NCI-H1694 (cell line): ENCODE measurements at places on chromosomes 6 and 20.

DNA sequence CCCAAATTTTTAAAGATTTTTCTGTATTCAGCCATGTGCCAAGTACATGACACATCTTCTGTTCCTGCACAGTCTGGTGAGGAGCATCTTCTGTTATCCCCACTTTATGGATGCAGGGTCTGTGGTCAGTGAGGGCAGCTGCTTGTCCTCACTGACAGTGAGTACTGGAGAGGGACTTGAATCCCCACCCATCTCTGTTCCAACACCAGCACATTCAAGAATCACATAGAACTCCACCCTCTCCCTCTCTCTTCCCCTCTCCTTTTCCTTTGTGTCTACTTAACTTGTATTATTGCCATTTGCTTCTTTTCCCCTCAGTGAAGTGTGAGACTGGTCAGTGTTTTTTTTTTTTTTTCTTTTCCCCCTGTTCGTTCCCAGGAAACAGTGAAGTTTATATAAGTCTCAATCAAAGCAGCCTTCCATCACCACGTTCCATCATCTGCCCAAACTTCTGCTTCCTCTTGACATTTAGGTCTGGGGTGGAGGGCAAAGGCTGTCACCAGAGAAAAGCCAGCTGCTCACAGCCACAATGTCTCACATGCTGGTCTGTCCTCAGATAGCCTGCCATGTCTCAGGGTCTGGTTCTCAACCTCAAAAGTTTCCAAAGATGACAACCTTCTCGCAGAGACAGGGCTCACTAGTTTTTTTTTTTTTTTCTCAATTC is 110.0 kb upstream of the SSTR4 start:
- no peak for DNase-seq

DNA sequence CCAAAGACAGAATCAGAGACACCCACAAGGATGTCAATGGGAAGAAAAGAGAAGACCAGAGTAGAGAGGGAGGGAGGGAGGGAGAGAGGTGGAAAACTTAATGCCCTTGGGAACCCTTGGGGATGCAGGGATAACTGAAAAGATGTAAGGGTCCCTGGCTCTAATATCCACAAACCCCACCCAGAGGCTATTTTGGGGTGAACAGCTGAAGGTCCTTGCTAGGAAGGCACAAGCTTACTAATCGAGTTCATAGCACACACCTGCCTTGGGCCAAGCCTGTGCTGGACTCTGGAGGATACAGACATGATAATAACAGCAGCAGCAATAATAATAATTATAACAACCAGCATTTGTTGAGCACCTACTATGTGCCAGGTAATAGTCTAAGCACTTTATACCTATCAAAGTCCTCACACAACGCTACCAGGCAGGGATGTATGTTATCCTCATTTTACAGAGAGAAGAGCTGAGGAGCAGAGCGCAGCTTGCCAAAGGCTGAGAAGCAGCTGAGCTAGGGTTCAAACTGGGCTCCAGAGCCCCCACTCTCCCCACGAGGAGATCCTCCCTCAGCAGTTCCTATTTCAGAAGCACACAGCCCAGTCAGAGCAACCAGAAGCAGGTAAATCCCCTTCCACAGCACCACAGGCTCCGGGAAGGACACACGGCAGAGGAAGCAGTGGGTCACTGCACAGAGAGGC is 174.2 kb downstream of the ANKRD60 start:
- DNase-seq: no peak

DNA sequence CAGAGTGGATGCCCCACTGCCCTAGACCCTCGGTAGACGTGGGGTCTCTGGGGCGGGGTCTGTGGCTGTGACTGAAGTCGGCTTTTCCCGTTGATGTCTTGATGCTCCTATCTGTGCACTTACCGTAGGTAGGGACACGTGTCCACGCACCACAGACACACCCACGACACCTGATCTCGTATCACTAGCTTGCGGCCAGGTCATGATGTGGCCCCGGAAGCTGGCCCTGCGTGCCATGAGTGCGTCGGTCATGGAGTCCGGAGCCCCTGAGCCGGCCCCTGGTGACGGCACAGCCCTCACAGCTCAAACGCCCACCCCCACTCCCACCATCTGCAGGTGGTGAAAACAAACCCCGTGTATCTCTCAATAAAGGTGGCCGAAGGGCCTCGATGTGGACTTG is 33.9 kb upstream of the MRGBP start:
- no peak for DNase-seq

DNA sequence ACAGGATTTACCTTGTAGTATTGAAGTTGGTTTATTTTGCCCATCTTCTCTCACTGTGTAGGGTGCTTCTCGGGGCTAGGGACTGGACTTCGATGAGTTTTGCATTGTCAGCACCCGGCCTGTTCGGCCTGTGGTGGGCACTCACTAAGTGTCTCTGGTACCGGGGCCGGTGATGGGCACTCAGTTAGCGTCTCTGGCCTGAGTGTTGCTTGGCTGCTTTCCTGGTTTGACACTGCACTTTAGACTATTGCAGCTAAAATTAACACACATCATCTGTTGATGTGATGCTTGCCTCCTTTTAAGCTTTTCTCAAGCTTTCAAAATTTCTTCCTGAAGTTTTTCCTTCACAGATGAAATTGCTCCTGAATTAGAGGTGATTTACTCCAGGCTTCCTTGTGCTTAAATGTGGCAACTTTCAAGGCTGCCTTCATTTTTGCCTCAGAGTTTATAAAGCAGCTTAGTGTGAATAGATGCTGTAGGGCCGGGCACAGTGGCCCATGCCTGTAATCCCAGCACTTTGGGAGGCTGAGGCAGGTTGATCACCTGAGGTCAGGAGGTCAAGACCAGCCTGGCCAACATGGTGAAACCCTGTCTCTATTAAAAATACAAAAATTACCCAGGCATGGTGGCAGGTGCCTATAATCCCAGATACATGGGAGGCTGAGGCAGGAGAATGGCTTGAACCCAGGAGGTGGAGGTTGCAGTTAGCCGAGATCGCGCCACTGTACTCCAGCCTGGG is 41.7 kb upstream of the TULP4 start:
- DNase-seq: no peak

DNA sequence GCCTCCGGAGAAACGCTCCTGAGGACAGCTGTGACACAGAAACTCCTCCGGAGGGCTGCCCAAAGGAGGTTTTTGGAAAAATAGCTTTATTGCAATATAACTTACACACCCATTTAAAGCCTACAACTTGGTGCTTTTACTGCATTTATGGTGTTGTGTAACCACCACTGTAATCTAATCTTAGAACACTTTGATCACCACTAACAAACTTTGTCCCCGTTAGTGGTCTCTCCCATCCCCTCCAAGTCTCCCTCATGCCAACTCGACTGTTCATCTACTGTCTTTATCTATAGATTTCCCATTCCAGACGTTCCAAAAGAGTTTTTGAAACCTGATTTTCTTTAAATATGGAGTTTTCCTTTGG is 62.8 kb downstream of the SYNJ2 start:
- no peak for DNase-seq

DNA sequence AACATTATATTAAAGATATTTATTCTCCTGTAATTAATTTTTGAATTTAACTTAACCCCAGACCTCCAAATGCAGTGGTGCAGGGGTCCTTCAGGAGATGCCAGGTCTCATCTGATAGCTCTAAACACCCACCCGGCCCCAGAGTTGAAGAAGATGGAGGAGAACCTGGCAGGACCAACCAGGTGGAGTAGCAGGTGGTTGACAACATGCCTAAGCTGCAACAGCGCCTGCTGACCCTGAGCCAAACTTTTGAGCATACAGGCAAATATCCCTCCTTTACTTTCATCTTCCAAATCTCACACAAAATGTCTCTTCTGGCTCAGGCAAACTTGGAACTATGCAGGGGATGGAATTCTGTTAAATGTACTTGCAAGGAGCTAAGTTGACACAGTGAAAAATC is 145.3 kb upstream of the TCF21 start:
- DNase-seq: no peak

DNA sequence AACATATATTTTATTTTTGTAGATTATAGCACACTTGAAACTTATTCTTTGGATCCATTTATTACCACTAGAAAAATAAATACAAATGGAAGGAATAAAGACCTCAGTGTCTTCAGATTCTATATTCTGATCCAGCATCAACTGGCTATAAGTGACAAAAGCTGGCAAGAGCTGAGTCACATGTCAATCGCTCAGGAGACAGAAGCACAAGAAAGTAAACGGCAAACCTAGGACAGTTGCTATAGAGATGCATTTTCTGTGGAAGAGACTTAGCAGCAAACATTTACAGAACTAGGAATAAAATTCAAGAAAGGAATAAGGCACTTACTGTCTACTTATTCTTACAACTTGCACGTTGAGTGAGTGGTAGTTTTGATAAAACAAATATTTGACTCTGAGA is 230.4 kb downstream of the CLVS2 start:
- DNase-seq: no peak

- no peak for DNase-seq
Measured at GRCh38 chr20:16922834-16923233, 174.7 kb downstream of the OTOR start.

- no peak for DNase-seq
Measured at GRCh38 chr6:79427721-79428120, 109.5 kb downstream of the LCA5 start.

- no peak for DNase-seq
Measured at GRCh38 chr6:12026120-12026519, 14.0 kb downstream of the HIVEP1 start.

GRCh38 chr6:125310994-125311649 is 9.4 kb upstream of the HDDC2 start:
- DNase-seq: peak; percentile 66

DNA sequence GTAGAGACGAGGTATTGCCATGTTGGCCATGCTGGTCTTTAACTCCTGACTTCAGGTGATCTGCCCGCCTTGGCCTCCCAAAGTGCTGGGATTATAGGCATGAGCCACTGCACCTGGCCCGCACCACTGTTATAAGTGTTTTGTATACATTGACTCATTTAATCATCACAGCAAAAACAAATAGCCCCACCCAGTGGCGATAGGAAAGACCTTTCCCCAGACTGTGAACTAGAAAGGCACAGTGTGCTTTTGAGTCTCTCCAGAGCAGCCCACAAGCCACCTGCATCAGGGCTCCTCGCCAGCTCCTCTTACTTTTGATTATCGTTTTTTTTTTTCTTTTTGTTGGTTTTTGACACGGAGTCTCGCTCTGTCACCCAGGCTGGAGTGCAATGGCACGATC is 27.9 kb upstream of the ZFP64 start:
- DNase-seq: no peak

GRCh38 chr6:160520043-160520904 is 143.8 kb downstream of the LPA start:
- peak; percentile 1 for DNase-seq

DNA sequence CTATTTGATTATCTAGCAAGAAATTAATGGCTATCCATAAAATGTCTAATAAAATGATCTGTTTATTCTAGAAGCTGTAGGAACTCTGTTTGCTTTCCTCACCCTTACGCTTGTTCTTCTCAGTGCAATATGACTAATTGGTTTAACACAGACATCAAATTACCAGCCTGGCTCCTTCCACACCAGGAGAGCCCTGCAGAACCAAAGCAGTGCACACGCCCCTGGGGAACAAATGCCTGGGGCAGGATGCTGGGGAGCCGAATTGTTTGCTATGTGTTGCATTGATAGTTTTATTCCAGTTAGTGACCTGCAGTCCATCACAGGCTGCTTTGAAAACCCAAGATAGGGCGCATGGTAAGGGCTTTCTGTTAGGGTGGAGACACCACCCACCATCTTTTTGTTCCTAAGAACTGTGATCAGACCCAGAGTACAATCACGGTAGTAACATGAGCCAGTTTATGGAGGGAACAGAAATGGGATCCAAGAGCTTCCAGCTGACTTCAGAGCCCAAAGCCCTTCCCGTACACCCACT is 126.4 kb upstream of the CD93 start:
- DNase-seq: no peak

DNA sequence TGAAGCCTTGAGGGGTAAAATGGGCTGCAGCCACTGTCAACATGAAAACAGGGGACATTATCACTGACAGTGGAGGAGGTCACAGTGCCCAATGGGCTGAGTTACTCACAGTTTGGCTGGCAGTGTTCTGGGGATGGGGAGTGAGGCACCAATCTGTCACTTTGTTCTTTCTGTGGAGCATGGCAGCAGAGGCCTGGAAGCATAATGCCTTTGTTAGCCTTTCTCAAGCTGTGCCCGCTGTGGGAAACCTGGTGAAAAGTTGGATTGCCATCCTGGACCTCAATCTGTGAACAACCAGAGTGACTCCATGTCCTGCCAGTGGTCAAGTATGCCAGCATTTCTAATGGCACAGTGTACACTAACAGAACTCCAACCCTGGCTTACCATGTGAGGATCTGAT is 143.6 kb downstream of the OR2B2 start:
- DNase-seq: no peak

- DNase-seq: no peak
Measured at GRCh38 chr6:71123051-71123450, 165.6 kb upstream of the OGFRL1 start.

DNA sequence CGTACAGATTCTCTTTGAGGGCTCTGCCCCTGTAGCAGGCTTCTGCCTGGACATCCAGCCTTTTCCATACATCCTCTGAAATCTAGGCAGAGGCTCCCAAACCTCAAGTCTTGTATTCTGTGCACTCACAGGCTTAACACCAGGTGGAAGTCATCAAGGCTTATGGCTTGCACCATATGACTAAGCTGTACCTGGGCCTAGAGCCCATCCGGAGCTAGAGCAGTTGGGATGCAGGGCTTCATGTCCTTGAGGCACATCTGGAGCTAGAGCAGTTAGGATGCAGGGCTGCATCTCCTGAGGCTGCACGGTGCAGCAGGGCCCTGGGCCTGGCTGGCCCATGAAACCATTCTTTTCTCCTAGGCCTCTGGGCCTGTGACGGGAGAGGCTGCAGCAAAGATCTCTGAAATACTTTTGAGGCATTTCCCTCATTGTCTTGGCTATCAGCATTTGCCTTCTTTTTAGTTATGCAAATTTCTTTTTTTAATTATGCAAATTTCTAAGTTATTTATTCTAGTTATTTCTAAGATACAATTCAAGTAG is 98.7 kb downstream of the CD24 start:
- DNase-seq: no peak

DNA sequence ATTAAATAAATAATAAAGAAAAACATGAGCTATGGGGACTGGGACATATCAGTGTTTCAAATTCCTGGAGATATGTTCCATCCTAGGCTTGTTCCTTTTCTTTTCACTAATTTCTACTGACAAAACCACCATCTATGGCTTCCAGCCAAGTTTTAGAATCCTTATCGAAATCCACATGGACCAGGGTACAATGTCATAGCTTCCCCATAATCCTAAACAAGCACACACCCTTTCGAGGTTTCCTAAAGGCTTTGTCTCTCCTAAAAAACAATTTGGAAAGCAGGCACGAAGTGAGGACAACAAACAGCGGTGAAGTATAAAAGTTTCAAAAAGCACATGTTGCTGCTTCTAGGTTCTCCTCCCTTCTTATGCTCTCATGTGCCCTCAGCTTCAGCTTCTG is 13.3 kb upstream of the DST start:
- no peak for DNase-seq

GRCh38 chr6:110938171-110938570 is 20.3 kb upstream of the GTF3C6 start:
- DNase-seq: no peak
